ENCODE measurements at places on chromosomes 16 and 17.

GRCh38 chr16:11759997-11760396 lies 17.3 kb upstream of the TXNDC11 start:
- DNase-seq: no peak

DNA sequence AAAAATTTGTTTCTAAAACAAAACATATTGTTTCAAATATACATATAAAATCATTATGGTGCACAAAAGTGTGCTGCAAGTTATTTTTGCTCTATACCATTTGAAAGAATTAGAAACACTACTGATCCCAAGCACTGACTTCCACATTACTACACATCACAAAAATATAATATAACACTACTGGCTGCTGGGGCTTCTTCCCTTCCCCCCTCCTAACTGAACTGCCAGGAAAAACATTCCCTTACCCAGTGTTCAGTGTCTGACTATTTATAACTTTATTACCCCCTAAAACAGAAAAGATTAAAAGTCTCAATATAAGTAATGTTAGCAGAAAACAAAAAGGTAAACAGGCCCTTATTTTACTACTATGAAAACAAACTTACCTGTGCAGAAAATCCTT lies 36.9 kb downstream of the GPATCH8 start:
- DNase-seq: no peak

- DNase-seq: no peak
Measured at GRCh38 chr17:57046749-57047148, 38.3 kb upstream of the AKAP1 start.

DNA sequence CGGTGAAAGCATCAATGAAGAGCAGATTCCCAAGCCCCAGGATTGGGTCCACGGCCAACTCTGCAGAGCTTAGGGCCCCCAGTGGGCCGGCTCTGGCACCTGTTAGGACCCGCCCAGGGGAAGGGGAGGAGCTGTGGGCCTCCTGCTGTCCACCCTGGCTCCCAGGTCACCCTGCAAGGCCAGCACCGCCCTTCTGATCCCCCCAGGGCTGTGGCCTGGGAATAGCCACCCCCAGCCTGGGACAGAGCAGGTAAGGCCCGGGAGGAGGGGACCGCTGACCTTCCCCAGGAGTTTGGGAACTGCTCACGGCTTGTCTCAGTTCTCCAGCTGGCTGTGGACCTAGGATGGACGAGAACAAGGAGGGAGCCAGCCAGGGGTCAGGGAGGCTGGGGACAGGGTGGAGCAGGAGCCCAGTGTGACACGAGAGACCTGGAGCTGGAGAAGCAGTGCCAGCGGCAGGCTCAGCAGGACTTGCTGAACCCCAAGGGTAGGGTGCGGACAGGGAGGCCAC lies 39.3 kb upstream of the SLC38A10 start:
- DNase-seq: no peak

DNA sequence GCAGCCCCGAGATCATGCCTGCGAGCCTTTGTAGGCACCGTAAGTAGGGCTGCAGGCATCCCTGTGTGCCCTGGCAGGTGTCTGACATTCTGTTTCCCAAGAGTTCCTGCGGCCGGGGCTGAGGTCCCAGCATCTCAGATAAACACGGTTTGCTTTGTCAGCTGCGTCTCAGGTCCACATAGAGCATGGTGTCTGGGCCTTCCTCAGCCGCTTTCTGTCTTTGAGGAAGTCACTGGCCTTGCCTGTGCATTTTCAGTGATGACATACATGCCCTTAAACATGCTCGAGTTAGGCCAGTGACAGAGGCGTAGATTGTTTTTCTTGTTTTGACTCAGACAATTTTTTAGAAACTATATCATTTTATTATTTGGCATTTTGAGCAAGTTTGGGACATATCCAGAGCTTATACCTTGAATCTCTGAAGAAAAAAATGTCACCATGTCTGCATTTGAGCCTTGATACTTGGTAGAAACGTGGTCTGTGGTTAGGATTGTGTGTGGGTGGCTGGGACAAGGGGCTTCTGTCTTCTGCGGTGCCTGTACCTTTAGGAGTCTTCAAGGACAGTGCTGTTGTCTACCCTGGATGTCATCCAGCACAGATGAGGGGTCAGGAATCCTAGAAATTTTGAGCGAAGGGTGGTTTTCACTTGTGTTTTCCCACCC lies 105.8 kb downstream of the SNX29 start:
- DNase-seq: no peak

DNA sequence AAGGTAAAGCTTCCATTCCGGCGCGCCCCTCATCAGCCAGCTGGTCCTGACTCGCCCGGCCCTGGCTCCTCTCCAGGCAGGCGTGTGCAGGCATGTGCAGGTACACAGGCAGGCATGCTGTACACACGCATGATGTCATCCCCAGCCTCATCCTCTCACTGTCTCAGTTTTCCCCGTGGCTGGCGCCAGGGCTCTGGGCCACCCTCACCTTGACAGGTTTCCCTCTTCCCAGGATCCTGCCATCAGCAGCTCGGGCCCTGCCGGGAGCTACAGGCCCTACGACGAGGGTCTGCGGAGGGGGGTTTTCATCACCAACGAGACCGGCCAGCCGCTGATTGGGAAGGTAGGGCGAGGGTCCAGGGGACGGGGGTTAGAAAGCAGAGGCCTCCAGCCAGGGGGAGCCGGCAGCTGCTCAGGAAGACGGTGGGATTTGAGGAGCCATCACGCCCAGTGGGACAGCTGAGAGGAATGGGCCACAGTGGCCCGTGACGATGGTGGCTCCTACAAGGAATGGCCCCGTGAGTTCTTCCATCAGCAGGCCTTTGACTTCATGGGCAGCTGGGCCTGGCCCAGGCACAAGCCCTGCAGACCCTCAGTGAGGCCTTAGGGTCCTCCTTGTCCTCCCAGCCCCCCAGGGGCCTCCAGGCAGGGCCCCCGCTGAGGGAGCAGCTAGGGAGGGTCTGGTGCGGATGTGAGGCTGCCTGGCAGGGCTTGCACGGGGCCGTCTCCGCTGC lies 8.5 kb downstream of the GAA start:
- DNase-seq: no peak

GRCh38 chr16:79171931-79172705 lies 428.4 kb downstream of the MAF start:
- DNase-seq: no peak

DNA sequence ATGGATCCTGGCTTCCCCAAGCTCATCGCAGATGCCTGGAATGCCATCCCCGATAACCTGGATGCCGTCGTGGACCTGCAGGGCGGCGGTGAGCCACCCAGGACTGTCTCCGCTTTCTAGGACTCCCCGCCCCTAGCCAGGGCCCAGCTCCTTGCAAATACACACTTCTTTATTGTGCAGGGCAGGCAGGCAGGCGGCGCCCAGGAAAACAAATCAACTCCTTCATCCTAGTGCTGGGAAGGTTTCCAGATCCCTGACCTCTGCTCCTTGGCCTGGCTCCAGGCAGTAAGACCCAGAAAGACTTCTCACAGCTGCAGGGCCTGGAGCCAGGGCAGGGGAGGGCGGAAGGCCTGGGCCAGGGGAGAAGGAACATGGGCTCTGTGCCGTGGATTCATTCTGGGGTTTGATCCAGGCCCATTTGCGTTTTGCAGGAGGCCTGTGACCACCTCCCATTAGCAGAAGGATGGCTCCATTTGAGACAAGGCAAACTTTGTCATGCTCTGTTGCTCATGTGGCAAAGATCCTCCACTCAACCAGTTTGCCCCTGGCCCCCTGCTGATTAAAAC lies 6.0 kb upstream of the LPCAT2 start:
- DNase-seq: peak; percentile 78

GRCh38 chr16:31138621-31139578 lies 3.4 kb upstream of the PRSS8 start:
- DNase-seq: no peak

- DNase-seq: no peak
Measured at GRCh38 chr17:2051933-2052559, 2.9 kb upstream of the HIC1 start.

DNA sequence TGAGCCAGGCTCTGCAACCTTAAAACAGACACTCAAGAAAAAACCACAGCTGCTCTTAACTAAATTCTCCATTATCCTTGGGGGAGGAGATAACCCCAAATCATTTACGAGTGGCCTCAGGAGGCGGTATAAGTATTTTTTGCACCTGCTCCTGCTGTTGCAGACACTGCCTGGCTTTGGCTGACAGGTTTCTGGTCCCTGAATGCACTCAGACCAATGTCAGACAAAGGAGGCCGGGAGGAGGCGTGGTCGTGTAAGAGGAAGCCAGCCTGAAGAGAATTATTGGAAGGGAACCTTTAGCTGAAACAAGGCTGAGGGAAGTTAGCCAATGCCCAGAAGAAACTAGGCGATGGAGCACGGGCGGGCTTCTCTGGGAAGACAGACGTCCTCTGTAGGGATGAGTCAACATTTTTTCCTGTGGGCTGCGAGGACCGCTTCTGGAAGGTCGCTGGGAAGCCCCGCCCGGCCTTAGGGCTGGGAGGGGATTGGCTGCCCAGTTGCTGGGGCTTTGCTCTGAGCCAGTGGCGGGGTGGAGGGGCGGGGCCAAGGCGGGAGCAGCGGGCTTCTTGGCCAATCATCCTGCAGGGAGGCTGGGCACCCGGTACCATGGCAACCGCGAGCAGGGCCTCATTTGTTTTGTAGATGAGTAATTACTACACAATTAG lies 82.3 kb downstream of the CCDC182 start:
- peak; percentile 96 for DNase-seq

- no peak for DNase-seq
Measured at GRCh38 chr16:27323781-27324561, 10.2 kb downstream of the IL4R start.

DNA sequence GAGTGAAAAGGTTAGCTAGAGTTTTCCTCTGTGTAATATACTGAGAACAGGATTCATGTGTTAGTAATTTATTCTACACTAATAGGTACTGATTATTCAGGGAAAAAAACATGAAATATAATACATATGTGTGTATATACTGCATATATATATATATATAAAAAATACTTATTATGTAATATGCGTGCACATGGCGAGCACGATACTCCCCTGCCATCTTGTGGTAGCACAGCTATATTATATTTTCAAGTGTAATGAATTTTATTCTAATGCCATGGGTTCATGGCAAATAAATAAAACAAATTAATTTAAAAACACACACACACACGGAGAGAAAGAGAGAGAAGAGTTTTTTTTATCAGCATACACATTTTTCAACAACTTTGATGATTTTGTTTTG lies 460.6 kb downstream of the KCNJ2 start:
- DNase-seq: no peak

- no peak for DNase-seq
Measured at GRCh38 chr17:17917394-17917793, 54.8 kb downstream of the TOM1L2 start.

- DNase-seq: no peak
Measured at GRCh38 chr16:27058299-27058698, 8.4 kb upstream of the C16orf82 start.

DNA sequence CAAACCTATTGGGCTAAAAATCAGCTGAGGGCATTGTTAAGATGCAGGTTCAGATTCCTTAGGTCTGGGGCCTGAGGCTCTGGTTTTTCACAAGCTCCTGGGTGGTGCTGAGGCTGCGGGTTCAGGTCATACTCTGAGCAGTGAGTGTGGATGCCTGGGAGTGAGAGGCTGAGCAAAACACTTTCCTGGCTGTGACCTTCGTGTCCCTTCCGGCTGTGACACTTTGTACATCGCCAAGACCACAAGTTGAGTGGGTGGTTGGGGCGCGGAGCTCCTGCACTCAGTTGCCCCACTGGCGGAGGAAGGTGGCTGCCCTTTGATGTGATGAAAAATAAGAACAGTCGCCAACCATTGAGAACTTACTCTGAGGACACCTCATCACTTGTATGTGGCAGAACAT lies 24.8 kb downstream of the CCR7 start:
- no peak for DNase-seq

- DNase-seq: no peak
Measured at GRCh38 chr17:2057175-2057759, 2.4 kb downstream of the HIC1 start.

DNA sequence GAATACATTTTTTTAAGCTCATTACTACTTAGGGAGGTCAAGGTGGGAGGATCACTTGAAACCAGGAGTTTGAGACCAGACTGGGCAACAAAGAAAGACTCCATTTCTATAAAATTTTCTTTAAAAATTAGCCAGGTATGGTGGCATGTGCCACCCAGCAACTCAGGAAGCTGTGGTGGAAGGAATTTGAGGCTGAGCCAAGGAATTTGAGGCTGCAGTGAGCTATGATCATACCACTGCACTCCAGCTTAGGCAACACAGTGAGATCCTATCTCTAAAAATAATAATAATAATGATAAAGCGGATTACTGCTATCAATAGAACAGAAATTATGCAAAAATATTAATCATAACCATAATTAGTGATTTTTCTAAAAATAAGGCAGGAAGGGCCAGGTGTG lies 170.3 kb downstream of the COPRS start:
- no peak for DNase-seq

GRCh38 chr17:76536511-76537287 lies 810 bp downstream of the CYGB start:
- DNase-seq: no peak

GRCh38 chr17:4229627-4230541 lies 33.9 kb downstream of the ANKFY1 start:
- DNase-seq: peak; percentile 97

GRCh38 chr17:76390003-76390421 lies 5.6 kb downstream of the SPHK1 start:
- DNase-seq: no peak

DNA sequence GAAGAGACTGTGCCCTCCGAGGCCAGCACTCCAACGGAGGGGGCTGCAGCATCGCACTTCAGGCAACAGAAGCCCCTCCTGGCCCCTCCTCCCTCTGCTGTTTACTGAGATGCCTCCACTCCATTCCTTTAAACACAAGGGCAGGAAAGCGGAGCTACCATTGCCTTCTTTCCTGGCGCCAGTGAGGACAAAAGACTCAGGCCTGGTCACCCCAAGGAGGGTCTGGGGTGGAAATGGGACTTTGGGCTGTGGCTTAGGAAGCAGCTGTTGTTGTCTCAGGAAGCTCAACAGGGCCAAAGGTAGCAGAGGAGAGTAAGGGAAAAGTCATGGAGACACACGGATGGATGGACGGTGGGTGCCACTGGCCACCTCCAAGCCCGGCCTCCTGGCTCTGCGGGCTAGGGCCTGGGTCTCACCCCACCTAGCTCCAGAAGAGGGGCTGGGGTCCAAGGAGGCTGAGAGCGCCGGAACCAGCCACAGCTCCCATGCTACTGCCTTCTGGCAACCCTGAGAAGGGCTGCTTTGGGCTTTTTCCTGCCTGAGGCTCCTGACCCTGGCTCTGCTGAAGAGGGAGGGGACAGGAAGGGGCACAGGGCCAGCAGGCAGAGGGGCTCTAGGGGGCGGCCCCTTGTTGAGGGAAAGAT lies 11.1 kb downstream of the CD300LG start:
- DNase-seq: no peak

- peak; percentile 88 for DNase-seq
Measured at GRCh38 chr16:14378131-14378551, 251.9 kb downstream of the PARN start.

GRCh38 chr17:47615766-47616424 lies 33.8 kb upstream of the KPNB1 start:
- no peak for DNase-seq

DNA sequence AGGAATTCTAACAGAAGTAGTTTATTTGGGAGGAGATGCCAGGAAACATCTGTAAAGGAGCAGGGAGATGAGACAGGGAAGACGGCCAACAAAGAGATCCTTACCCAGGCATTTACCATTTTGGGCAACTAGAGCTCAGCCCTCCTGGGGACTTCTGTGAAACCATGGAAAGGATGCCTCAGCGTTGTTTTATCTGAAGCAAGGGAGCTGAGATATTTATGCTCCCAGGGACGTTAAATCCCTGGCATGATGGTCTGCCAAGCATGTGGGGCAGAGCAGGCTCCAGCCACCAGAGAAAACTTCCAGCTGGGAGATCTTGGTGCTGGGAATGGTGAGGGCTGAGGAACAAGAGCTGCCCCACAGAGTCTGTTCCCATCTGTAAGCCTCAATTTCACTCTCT lies 114.8 kb upstream of the FOXF1 start:
- DNase-seq: no peak

- no peak for DNase-seq
Measured at GRCh38 chr17:56099649-56100048, 53.6 kb upstream of the ANKFN1 start.

Measured in HFF-Myc (cell line).